Stimulated activated CD4-positive, alpha-beta T cell treated with anti-CD3 and anti-CD28 coated beads, Interleukin-2, amount 100 ng/mL, for 4 hours (primary cell): ENCODE measurements at places on chromosomes 16 and 17.

DNA sequence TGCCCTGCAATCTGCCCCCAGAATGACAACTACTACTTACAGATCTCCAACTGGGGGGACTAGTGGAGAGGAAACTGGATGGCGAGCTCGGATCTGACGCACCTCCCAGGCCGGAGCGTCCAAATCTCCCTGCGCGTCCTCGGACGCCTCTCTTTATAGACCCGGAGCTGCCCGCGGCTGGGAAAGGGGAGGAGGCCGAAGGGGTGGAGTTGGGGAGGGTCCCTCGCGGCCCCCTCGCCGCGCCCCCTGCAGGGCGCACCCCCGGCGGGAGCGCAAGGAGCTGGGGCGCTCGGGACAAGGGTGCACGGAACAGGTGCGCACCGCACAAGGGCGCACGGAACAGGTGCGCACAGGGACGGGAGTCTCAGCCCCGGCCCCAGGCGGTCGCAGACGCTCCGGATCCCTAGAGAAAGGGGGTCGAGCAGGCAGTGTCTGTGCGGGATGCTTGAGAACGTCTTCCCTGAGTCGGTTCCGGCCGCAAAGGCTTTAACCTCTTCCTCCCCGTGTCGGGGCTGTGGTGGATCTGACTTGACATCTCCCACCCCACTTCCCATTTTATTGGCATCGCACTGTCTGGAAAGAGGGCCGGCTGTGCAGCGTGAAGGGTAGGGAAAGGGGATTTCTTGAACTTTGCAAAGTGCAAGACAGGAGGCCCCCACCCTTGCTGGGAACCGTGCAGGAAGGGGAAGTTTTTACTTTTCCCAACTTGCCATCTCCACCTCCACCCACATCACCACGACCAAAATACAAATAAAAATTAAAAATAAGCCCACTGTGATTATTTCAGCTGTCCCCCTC lies at the start of gene MYH11:
Gene MYH11 (minus strand): TSS at position 128 of the 798 bp plus-strand sequence. CDS start 18,776 bp downstream, outside the sequence.
- DNase-seq: no peak

DNA sequence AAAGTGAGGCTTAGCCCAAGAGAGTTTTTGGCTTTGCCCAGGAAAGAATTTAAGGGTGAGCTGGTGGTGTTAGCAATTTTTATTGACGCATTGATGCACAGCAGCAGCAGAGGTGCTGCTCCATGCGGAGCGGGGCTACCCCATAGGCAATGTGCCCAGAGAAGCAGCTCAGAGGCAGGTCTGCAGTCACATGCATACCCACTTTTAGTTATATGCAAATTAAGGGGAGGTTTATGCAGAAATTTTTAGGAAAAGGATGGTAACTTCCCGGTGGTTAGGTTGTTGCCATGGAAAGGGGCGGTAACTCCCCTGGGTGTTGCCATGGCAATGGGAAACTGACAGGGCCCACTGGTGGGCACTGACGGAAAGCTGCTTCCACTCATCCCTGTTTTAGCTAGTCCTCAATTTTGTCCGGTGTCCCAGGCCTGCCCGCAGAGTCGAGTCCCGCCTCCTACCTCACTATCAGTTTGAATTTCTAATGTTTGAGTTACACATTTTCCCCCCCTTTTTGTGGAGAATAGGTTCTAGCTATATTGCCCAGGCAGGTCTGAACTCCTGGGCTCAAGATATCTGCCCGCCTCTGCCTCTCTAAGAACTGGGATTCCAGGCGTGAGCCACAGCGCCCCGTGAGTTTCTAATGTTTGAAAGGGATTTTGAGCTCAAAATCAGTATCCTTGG lies 10.4 kb upstream of the GJD3 start:
- DNase-seq: no peak

GRCh38 chr17:21460358-21460757 lies 84.2 kb downstream of the KCNJ12 start:
- DNase-seq: no peak

- peak; percentile 16 for DNase-seq
These were observed 32.8 kb downstream of the MYO15A start for GRCh38 chr17:18141210-18141803.

DNA sequence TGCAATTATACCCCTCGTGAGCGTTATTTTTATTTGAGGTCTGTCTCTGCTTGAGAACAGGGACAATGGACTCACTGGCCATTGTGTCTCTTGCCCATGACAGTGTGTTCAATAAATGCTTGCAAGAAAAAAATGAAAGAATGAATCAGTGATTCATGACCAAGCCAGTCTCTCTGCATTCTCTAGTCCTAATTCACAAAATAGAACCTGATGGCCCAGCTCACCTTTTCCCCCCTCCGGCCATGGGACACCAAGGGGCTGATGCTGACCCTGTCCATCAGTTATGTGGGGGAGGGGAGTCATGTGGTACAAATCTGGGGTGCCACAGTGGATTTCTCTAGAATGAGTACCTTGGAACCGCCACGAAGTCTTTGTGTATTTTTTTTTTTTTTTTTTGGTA lies 38.2 kb downstream of the CCDC42 start:
- no peak for DNase-seq

GRCh38 chr16:29673501-29673900 lies 5.5 kb upstream of the QPRT start:
- no peak for DNase-seq
